ENCODE measurements at places on chromosomes 1 and 21.
A peak's percentile ranks its signal among the peaks of the same experiment; 100 is the strongest.

DNA sequence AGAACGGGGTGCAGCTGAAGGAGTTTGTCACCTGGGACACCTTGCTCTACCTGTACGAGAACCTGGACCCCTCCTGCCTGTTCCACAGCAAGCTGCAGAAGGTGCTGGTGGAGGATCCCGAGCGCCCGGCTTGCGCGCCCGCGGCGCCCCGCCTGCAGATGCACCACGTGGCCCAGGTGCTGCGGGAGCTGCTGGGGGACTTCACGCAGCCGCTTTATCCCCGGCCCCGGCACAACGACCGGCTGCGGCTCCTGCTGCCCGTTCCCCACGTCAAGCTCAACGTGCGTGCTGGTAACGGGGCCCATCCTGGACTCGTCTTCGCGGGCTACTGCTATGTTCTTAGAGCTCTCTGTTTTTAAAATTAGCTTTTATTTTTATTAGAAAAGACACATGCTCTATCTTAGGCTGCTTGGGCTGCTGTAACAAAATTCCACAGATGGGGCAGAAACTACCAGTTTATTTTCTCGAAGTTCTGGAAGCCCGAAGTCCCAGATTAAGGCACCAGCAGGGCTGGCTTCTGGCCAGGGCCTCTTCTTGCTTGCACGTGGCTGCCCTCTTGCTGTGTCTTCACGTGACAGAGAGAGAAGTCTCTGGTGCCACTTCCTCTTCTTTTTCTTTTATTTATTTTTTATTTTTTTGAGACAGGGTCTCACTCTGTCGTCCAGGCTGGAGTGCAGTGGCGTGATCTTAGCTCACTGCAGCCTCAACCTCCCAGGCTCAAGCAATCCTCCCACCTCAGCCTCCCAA lies 38.1 kb downstream of the TRPM2 start:
- no peak for DNase-seq

DNA sequence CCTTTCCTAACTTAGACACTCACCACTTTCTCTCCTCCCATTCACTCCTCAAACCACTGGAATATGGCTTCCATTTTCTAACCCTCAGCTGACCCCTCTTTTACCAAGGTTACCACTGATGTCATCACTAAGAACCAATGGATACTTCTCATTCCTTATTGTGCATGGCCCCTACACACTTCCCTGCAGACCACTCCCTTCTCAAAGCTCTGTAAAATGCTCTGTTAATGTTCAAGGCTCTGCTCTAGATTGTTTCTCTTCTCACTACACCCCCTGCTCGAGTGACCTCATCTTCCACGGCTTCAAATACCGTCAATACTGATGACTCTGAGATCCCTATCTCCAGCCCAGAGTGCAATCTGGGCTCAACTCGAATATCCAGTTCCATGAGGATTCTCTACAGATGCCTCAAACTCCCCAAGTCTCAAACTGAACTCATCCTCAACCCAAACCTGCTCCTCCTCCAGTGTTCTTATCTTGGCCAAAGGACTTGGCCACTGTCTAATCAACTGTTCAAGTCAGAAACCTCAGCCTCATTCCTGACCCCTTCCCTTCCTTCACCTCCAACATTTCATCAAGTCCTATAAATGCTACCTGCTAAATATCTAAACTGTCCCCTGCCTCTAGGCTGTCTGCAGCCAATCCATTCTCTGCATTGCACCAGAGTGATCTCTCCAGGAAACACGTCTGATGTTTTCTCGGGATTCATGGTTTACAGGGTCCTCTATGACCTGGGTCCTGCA lies 41.3 kb upstream of the BMP8B start:
- DNase-seq, result peak; percentile 71

- no peak for DNase-seq
These were observed 40.9 kb downstream of the CAPZB start for GRCh38 chr1:19444296-19445021.

GRCh38 chr1:86487131-86487810 lies 18.5 kb downstream of the CLCA1 start:
- DNase-seq, result peak; percentile 39

DNA sequence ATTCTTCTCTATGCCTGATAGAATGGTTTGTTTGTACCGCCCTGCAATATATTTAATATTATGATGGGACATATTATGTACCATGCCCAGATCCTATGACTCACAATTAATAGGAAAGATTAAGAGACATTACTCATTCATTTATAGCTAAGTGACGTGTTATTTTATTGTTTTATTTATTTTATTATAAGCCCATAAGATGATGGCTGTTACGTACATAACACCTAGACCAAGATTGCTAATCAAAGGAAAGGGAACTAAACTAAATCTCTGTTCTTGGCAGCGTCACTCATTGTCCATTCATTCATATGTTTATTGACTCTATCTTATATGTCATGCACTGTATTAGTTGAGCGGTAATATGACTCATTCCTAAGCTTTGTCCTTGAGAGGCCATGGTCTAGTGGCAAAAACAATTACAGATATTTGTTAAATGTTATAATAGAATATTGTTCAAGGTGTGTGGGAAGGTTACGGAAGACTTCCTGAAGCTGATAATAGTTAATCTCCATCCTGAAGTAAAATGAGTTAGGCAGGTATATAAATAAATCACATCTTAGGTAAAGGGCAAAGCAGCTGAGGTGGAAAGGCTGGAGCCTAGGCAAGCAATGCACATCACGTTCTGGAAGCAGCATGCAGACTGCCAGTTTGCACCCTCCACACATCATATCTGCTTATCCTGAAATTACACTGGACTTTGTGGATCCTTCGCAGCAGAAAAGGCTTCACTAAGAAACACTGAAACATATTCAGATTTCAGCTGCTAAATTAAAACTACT lies 16.6 kb upstream of the CD55 start:
- DNase-seq, result peak; percentile 99

DNA sequence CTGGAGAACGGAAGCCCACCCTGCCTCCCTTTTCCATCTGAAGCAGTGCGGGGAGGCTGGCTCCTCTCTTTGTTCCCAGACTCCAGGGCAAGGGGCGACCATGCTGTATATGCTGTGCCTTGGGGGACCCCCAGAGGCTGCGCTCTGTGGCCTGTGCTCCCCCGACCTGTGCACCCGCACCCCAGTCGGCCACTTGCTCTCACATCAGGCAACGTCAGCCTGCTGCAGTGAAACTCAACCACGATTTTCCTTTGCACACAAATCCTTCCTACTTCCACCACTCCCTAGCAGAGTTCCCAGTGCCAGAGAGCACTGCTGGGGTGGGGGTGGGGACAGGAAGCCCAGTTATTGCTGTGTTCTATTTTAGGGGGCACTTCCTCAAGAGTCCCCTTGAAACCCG lies 52.5 kb downstream of the SIM2 start:
- DNase-seq, result no peak

- DNase-seq, result no peak
These were observed 458.2 kb upstream of the DAB1 start for GRCh38 chr1:57882072-57882471.

DNA sequence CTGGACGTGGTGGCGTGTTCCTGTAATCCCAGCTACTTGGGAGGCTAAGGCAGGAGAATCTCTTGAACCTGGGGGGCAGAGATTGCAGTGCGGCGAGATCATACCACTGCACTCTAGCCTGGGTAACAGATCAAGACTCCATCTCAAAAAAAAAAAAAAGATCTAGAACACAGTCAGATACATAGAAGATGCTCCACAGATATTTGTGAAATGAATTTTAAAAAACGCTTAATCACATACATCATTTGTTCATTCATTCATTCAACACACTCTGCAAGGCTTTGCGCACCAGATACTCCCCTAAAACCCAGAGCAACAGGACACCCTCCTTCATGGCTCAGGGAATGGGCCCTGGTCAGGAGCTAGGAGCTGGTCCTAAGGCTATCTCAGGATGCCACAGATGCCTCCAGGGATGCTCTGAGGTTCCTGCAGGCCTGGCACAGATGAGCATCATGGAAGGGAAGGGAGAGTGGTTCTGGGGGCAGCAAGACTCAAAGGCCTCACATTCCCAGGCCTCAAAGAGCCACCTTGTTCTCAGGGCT lies 6.4 kb downstream of the HSPG2 start:
- DNase-seq, result no peak

DNA sequence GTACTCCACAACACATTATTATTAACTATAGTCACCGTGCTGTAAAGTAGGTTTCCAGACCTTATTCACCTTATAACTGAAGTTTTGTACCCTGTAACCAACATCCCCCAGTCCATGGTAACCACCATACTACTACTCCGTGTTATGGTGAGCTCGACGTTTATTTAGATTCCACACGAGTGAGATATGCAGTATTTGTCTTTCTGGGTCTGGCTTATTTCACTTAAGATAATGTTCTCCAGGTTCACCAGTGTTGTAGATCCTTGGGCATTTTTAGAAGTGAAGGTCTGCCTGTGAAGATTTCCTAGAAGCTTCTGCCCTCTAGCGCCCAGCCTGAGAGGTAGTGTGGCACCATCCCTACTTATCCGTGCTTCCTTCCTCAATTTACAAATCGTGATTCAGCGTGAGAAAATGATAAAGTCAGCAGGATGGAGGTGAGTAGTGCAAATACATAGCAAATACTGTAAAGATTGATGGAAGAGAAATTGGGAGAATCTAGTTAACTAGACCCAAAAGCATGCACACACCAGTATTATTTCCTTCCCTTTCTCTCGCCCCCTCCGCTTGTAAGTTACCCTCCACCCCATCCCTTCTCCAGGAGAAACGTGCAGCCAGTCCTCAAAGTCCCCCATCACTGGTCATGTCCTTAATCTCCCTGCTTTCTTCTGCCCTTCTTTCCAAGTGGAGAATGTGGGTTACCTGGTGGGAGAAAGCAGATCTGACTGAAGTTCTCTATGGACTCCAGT lies 36.0 kb upstream of the DISC1 start:
- peak; percentile 81 for DNase-seq

DNA sequence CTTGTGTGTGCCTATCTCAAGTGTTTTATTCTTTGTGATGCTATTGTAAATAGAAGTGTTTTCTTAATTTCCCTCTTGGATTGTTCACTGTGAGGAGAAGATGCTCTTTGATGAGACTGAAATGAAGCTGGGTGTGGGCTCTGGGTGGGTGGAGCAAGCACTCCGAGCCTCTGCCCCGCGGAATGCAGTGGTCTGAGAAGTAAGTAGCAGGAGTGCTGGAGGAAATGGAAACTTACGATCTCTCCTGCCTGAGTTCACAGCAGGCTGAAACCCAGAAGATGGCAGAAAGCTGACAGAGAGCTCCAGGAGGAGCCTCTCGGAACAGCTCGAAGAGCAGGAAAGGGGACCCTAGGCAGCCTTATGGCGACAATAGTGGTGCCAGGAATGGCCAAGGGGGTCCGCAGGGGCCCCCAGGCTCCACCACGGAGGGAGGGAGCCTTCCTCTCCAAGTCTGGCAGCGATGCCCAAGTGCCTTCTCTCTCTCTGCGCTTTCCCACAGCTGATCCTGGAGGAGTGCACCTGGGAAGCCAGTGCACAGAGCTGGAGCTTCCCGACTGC lies 126.8 kb upstream of the COL6A1 start:
- no peak for DNase-seq

GRCh38 chr1:51139474-51139873 lies 37.4 kb downstream of the C1orf185 start:
- peak; percentile 18 for DNase-seq

DNA sequence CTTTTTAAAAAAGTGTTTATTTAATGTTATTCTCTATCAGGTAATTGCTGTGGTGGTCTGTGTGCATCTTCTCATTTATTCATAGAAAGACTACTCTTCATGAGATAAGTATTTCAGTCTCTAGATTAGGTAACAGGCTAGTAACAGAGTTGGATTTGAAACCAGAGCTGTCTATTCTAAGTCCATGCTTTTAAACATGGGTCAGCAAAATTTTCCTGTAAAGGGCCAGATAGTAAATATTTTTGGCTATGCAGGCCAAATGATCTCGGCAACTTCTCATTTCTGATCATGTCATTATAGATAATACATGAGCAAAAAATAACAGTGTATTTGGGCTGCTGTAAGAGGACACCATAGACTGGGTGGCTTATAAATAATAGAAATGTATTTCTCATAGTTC lies 485.6 kb upstream of the ZRANB2 start:
- DNase-seq, result no peak

- no peak for DNase-seq
These were observed 38.6 kb upstream of the WLS start for GRCh38 chr1:68270951-68271350.

DNA sequence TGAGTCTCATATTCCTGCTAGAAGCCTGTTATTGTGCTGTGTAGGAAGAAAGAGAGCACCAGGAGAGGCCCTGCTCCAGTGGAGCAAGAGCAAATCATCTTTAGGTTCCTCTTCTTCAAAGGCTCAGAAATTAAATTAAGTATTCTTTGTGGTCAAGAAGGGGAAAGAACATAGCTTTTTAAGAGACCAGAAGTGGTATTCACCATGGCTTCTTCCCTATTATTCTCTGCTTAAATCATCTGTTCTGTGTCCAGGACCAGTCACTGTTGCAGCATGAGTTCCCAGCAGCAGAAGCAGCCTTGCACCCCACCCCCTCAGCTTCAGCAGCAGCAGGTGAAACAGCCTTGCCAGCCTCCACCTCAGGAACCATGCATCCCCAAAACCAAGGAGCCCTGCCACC lies 1.1 kb downstream of the SPRR1B start:
- DNase-seq, result no peak

DNA sequence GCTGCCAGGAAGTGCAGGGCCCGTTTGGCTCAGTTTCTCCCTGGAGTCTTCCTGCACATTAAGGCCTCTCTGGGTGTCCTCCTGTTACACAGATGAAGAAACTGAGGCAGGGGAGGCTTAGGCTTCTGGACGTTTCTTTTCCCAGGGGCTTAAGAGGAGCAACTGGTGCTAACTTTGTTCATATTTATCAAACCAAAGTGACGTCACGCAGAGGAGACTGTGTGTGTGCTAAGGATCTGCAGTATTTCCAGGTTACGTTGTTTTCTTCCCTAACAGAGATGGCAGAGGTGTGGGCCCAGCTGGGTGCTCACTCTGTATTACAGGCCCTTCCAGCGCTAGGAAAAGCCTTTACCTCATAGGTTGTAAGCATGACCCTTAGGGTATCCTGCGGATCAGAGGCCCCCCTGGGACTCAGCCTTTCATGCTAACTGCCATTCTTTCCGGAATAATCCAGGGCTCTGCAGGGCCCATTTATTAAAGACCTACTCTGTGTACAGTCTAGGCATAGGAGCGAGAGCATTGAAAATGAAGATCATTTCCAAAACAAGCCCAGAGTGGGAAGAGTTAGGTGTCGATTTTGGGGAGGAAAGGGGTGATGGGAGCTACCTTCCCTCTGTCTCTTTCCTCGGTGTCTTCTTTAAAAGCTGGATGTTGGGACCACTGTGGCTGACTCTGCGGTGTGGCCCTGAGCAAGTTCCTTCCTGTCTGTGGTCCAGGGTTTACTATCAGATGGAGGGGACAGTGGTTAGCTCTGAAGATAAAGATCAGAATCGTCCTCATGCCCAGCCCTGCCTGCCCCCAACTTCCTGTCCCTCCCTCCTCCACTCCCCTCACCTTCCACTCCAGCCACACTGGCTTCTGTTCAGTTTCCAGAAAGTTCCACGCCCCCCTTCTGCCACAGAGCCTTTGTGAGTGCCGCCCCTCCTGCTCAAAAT lies 4.6 kb downstream of the AGTRAP start:
- DNase-seq, result no peak

GRCh38 chr21:25107708-25108107 lies 499.6 kb downstream of the MRPL39 start:
- DNase-seq, result peak; percentile 73

GRCh38 chr1:41622859-41623732 lies 138.6 kb upstream of the EDN2 start:
- DNase-seq, result peak; percentile 31

- no peak for DNase-seq
These were observed 678.7 kb downstream of the MATN1 start for GRCh38 chr1:30044656-30045144.

Measured in PC-3 (cell line).